H1 (cell line): ENCODE measurements at places on chromosomes 13 and 19.
A peak's percentile ranks its signal among the peaks of the same experiment; 100 is the strongest.

- no peak overlapping the region for H3K4me3 ChIP-seq
- no peak for DNase-seq
- H3K4me1 ChIP-seq, result no peaks in the 10 kb centered on the region
- H3K27me3 ChIP-seq, result no peaks in the 10 kb centered on the region
- H3K36me3 ChIP-seq, result no peaks in the 10 kb centered on the region
Observed at GRCh38 chr13:94753327-94753726, 41.0 kb upstream of the SOX21 start.

GRCh38 chr13:60137911-60138560 is 25.7 kb downstream of the DIAPH3 start:
- H3K4me1 ChIP-seq, result no peaks in the 10 kb centered on the region
- H3K4me3 ChIP-seq, result no peak overlapping the region
- DNase-seq, result no peak
- H3K27ac ChIP-seq, result no peak overlapping the region
- H3K27me3 ChIP-seq, result no peaks in the 10 kb centered on the region

- no peak for DNase-seq
- peaks cover 2% of the 10 kb centered on the region; the same call in 1 of the 2 replicates for H3K4me1 ChIP-seq
- H3K36me3 ChIP-seq, result no peaks in the 10 kb centered on the region
- no peak overlapping the region for H3K27ac ChIP-seq
Observed at GRCh38 chr13:100818711-100819110, 144.1 kb upstream of the TMTC4 start.

GRCh38 chr19:51784922-51785690 is 9.9 kb upstream of the FPR3 start:
- H3K27ac ChIP-seq, result no peak overlapping the region
- no peaks in the 10 kb centered on the region for H3K36me3 ChIP-seq
- no peak for DNase-seq
- no peaks in the 10 kb centered on the region for H3K27me3 ChIP-seq
- H3K4me1 ChIP-seq, result no peaks in the 10 kb centered on the region
- no peak overlapping the region for H3K4me3 ChIP-seq

DNA sequence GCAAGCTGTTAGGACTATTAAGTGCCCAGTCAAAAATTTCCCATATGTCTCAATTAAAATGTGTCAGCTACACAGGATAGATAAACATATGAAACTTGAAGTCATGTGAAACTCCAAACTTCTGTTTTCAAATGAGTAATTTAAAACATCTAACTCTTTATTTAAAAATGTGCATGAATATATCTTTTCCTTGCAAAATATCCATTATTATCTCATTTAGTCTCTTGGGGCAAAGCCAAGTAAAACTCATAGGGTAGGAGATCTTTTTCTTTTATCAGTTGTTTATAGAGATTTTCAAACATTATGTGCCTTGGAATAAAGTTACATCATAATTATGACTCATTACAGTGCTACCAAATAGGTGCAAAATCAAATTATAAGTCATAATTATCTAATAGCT is 2020.1 kb upstream of the PRR20A start:
- H3K27ac ChIP-seq, result no peak overlapping the region
- no peaks in the 10 kb centered on the region for H3K27me3 ChIP-seq
- no peaks in the 10 kb centered on the region for H3K4me1 ChIP-seq
- no peaks in the 10 kb centered on the region for H3K36me3 ChIP-seq
- no peak overlapping the region for H3K4me3 ChIP-seq

DNA sequence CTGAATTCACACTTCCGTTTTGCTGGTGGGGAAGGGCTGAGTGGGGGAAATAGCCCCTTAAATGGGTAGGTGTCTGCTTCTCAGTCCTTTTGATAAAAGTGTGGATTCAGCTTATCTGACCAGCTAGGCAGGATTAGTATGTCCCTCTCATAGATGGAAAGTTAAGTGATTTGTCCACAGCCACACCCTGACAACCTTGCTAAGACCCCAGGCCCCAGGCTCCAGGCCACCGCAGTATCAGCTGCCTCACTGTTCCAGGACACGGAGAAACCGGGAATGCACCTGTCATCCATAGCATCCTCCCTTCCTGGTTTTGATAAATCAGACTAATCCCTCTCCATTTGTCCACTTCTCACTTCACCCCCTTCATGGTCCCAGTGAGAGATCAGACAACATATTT is 197.7 kb downstream of the USP12 start:
- H3K4me3 ChIP-seq, result no peak overlapping the region
- no peak overlapping the region for H3K27ac ChIP-seq
- H3K36me3 ChIP-seq, result no peaks in the 10 kb centered on the region
- DNase-seq, result no peak
- H3K27me3 ChIP-seq, result no peaks in the 10 kb centered on the region

- H3K27me3 ChIP-seq, result no peaks in the 10 kb centered on the region
- H3K36me3 ChIP-seq, result no peaks in the 10 kb centered on the region
- H3K4me3 ChIP-seq, result no peak overlapping the region
- no peak overlapping the region for H3K27ac ChIP-seq
Observed at GRCh38 chr13:108786456-108787200, 157.2 kb downstream of the MYO16 start.

GRCh38 chr13:59391696-59392095 is 772.0 kb downstream of the DIAPH3 start:
- no peaks in the 10 kb centered on the region for H3K4me1 ChIP-seq
- no peak overlapping the region for H3K4me3 ChIP-seq
- no peaks in the 10 kb centered on the region for H3K36me3 ChIP-seq

GRCh38 chr13:31413516-31413915 is 213.7 kb downstream of the B3GLCT start:
- H3K27ac ChIP-seq, result no peak overlapping the region
- no peaks in the 10 kb centered on the region for H3K27me3 ChIP-seq
- DNase-seq, result no peak
- H3K4me1 ChIP-seq, result no peaks in the 10 kb centered on the region
- no peaks in the 10 kb centered on the region for H3K36me3 ChIP-seq

- no peak overlapping the region for H3K27ac ChIP-seq
- no peaks in the 10 kb centered on the region for H3K27me3 ChIP-seq
- H3K36me3 ChIP-seq, result no peaks in the 10 kb centered on the region
Observed at GRCh38 chr19:11345122-11345803, 805 bp downstream of the TMEM205 start.

DNA sequence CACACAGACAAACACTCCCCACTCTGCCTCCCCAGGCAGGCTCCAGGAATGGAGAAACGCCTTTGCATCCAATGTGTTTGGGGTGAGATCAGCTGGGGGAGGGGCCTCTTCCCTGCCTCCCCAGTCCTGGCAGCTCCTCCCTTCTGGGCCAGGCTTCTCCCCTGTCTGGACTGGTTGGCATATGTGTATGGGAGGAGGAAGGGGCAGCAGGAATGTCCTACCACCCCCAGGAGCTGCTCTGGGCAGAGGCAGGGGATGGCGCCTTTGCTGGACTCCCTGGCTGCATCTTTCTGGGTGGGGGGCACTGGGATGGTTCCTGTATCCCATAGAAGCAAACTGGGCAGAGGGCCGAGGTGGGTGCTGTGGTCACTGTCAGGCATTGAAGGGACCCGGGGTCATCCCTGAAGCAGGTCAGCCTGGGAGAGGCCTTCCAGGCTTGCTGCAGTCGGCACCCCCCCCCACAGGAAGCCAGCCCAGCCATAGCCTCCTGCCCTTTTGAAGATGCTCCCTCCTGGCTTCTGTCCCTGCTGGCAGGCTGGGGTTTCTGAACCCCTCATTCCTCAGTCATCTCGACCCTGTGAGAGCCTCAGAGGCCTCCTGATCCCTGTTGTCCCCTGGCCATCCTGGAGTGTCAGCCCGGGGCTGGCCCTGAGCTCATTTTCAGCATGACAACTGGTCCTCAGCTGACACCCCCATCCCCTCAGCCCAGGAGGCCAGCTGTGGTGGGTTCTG is 21.2 kb upstream of the SLC7A10 start:
- H3K36me3 ChIP-seq, result no peaks in the 10 kb centered on the region
- no peaks in the 10 kb centered on the region for H3K27me3 ChIP-seq
- H3K4me3 ChIP-seq, result no peak overlapping the region
- H3K27ac ChIP-seq, result no peak overlapping the region

- H3K4me1 ChIP-seq, result no peaks in the 10 kb centered on the region
- no peak overlapping the region for H3K4me3 ChIP-seq
- no peaks in the 10 kb centered on the region for H3K36me3 ChIP-seq
- DNase-seq, result no peak
- H3K27ac ChIP-seq, result no peak overlapping the region
Observed at GRCh38 chr13:19606737-19607136, 26.7 kb upstream of the MPHOSPH8 start.

- no peak for DNase-seq
- H3K36me3 ChIP-seq, result no peaks in the 10 kb centered on the region
- no peak overlapping the region for H3K27ac ChIP-seq
- peaks cover 22% of the 10 kb centered on the region for H3K4me1 ChIP-seq
- no peak overlapping the region for H3K4me3 ChIP-seq
Observed at GRCh38 chr13:29937841-29938240, 87.4 kb upstream of the UBL3 start.

GRCh38 chr19:51468545-51468920 is 9.8 kb upstream of the CEACAM18 start:
- H3K4me1 ChIP-seq, result no peaks in the 10 kb centered on the region
- H3K27me3 ChIP-seq, result no peaks in the 10 kb centered on the region
- H3K27ac ChIP-seq, result no peak overlapping the region
- no peak for DNase-seq
- H3K36me3 ChIP-seq, result no peaks in the 10 kb centered on the region
- no peak overlapping the region for H3K4me3 ChIP-seq

- DNase-seq, result no peak
- H3K27me3 ChIP-seq, result no peaks in the 10 kb centered on the region
- H3K27ac ChIP-seq, result no peak overlapping the region
- no peaks in the 10 kb centered on the region for H3K4me1 ChIP-seq
- H3K36me3 ChIP-seq, result peaks cover 6% of the 10 kb centered on the region
- no peak overlapping the region for H3K4me3 ChIP-seq
Observed at GRCh38 chr13:72745260-72745659, 17.5 kb downstream of the BORA start.

GRCh38 chr13:107819071-107819470 is 396.3 kb downstream of the LIG4 start:
- H3K27me3 ChIP-seq, result no peaks in the 10 kb centered on the region
- no peaks in the 10 kb centered on the region; the same call in 1 of the 2 replicates for H3K4me1 ChIP-seq
- no peaks in the 10 kb centered on the region for H3K36me3 ChIP-seq

- H3K4me3 ChIP-seq, result no peak overlapping the region
- no peaks in the 10 kb centered on the region for H3K27me3 ChIP-seq
- no peak overlapping the region for H3K27ac ChIP-seq
- no peak for DNase-seq
Observed at GRCh38 chr13:30744681-30745077, 9.3 kb downstream of the ALOX5AP start.

DNA sequence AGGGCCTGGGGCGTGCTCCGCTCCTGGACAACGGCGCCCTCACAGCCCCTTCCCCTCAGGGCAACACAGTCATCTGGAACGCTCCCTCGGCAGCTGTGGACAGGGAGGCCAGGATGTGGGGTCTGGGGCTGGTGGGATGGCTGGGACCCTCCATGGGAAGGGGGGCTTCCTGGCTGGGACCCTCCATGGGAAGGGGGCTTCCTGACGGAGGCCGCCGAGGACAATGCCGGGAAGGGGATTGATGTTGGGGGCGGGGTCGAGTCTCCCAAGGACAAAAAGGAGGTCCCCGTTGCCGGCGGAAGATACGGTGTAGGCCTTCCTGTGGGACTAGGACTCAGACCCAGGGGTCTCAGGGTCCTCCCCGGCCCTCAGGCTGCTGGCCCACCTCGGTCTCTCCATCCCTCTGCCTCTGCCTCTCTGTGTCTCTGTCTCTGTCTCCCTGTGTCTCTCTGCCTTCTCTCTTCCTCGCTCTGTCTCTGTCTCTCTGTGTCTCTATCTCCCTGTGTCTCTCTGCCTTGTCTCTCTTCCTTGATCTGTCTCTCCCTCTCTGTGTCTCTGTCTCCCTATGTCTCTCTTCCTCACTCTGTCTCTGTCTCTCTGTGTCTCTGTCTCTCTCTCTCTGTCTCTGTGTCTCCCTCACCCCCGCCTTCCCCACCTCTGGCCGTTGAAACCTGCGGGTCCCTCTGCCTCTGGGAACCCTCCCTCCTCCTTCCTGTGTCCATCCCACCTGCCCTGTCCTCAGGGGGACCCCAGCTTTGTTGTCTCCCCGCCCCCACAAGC is 2.7 kb upstream of the MADCAM1 start:
- H3K4me1 ChIP-seq, result peaks cover 13% of the 10 kb centered on the region
- H3K27me3 ChIP-seq, result peaks cover 10% of the 10 kb centered on the region
- no peak for DNase-seq
- H3K4me3 ChIP-seq, result no peak overlapping the region

DNA sequence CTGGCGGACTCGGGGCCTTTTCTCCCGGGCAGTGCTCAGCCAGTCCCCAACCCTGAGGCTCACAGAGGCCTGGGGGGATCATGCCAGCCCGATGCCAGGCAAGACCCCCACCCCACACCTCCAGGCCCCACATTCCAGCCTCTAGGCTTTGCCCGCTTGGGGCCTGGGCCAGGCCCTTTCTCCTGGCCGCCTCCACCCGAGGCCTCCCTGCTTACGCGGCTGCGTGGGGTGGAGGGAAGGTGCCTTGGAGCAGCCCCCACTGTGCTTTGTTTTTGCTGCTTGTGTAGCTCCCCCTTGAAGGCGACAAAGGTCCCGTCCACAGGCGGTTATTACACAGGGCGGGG is 38.4 kb downstream of the SMIM24 start:
- no peak overlapping the region for H3K4me3 ChIP-seq
- no peak for DNase-seq
- no peak overlapping the region for H3K27ac ChIP-seq
- H3K36me3 ChIP-seq, result no peaks in the 10 kb centered on the region
- no peaks in the 10 kb centered on the region for H3K27me3 ChIP-seq

GRCh38 chr13:40772765-40773473 is 1.9 kb upstream of the MRPS31 start:
- H3K27ac ChIP-seq, result no peak overlapping the region
- no peaks in the 10 kb centered on the region for H3K27me3 ChIP-seq
- H3K4me3 ChIP-seq, result no peak overlapping the region

DNA sequence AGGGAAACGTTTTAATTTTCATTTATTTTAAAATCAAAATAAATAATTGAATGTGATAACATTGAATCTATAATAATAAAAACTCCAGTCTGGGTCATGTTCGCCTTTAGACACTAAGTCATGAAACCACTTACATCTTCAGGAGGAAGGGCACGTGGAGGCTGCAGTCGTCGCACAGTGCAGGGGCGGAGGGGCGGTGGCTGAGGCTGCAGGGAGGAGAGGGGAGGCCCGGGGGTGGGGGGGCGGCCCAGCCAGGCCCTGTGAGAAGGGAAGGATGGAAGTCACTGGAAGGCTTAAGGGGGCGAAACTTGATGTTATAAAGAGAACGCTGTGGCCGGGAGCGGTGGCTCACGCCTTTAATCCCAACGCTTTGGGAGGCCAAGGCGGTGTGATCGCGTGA is 14.9 kb upstream of the LATS2 start:
- H3K27me3 ChIP-seq, result no peaks in the 10 kb centered on the region
- peak overlapping the region; percentile 67 for H3K4me3 ChIP-seq
- H3K36me3 ChIP-seq, result no peaks in the 10 kb centered on the region
- peaks cover 3% of the 10 kb centered on the region; the same call in 1 of the 2 replicates for H3K4me1 ChIP-seq

GRCh38 chr13:113537909-113538688 is 46.5 kb upstream of the TFDP1 start:
- no peak for DNase-seq
- H3K27me3 ChIP-seq, result no peaks in the 10 kb centered on the region
- H3K4me3 ChIP-seq, result no peak overlapping the region
- H3K4me1 ChIP-seq, result no peaks in the 10 kb centered on the region

GRCh38 chr19:12551060-12551832 is at the start of gene ZNF564:
Gene ZNF564, minus strand, starts transcription at chr19:12551482. Its CDS starts 150 bp downstream, at chr19:12551332.
- no peaks in the 10 kb centered on the region for H3K27me3 ChIP-seq
- no peaks in the 10 kb centered on the region; the same call in none of the 2 replicates for H3K4me1 ChIP-seq
- peak within 1 kb of the TSS; percentile 85 for H3K4me3 ChIP-seq
- peak within 1 kb of the TSS; percentile 95 for H3K27ac ChIP-seq
